Stimulated activated CD8-positive, alpha-beta memory T cell treated with anti-CD3 and anti-CD28 coated beads, Interleukin-4, amount 100 ng/mL, for 24 hours (primary cell): ENCODE measurements at places on chromosomes 2 and 18.

DNA sequence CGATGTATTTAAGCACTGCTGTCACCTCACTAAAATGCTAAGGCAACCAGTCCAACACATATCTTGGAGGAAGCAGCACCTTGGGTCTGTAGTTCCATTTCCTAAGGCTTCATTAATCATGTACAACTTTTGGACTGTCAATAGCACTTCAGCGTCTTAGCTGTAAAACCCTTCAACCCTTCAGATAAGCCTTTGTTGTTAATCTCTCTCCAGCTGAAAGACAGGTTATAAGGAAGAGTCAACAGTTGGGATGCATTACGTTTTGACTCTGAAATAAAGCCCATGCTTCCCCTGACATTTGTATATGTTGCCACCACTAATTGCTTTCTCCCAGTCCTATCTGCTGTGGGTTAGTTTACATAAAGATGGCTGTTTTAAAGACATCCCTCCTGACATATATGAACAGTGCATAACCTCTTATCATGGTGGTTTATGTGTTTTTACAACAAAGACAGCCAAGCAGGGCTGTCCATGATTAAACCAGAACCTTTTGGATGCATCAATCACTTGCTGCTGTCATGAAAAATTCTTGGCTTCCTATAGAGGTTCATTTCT, 81.5 kb downstream of the EPHA4 start:
- DNase-seq = no peak

- no peak for DNase-seq
Measured at GRCh38 chr18:36329684-36330434, 32.3 kb downstream of the FHOD3 start.

- no peak for DNase-seq
Measured at GRCh38 chr2:199797431-199798403, 53.3 kb downstream of the FTCDNL1 start.

GRCh38 chr18:57618910-57619309, 2.7 kb downstream of the NARS1 start:
- no peak for DNase-seq

- DNase-seq = no peak
Measured at GRCh38 chr18:4888251-4889040, 308.6 kb downstream of the AKAIN1 start.
